ENCODE measurements at places on chromosomes 3 and 15. TPM values are rescaled to one million over a fixed set of nuclear protein-coding genes. Genes with fewer than 3 reads are reported as not detected.
A peak's percentile ranks its signal among the peaks of the same experiment; 100 is the strongest.

The REC114 gene
- total RNA-seq, result not detected

- no peak for DNase-seq
These were observed 106.3 kb upstream of the ANKRD28 start for GRCh38 chr3:15903759-15904720.

The EFHB gene
- 0.72 TPM for total RNA-seq

DNA sequence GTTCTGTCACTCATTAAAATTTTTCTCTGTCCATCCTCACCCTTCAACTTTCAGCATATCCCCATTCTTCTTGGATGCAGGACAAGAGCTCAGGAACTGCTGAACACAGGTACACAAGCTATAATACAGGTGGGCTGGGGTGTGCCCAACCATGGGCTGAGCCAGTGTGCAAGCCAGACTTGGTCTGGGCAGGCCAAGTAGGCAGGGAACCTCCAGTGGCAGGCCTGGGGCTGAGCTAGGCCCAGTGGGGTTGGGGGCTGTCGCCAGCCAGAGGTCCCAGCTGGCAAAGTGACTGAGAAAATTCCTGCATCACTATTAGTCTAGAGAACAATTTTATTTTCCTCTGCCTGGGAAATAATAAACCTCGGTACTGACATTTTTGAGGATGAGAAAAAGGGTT, 202.9 kb downstream of the LRRC3B start:
- no peak for DNase-seq

- DNase-seq, result no peak
These were observed 94.2 kb downstream of the SLC9A9 start for GRCh38 chr3:143754090-143754489.

DNA sequence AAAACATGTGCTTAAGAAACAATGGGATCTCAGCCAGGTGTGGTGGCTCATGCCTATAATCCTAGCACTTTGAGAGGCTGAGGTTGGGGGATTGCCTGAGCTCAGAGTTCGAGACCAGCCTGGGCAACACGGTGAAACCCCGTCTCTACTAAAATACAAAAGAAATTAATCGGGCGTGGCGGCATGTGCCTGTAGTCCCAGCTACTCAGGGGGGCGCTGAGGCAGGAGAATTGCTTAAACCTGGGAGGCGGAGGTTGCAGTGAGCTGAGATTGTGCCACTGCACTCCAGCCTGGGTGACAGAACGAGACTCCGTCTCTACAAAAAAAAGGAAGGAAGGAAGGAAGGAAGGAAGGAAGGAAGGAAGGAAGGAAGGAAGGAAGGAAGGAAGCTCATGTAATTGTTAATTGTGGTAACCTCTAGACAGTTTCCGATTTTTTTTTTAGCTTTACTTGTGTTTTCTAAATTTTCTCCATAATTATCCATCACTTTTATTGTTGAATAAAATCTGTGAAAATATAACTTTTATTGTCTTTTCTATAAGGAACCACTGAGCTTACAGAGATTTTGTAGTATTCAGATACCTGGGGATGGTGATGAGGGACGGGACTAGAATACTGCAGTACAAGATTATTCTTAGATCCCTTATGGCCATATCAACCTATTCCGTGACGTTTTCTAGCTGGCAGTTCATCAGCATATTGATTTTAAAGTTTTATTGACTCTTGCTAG, 506.9 kb downstream of the NR2F2 start:
- no peak for DNase-seq

DNA sequence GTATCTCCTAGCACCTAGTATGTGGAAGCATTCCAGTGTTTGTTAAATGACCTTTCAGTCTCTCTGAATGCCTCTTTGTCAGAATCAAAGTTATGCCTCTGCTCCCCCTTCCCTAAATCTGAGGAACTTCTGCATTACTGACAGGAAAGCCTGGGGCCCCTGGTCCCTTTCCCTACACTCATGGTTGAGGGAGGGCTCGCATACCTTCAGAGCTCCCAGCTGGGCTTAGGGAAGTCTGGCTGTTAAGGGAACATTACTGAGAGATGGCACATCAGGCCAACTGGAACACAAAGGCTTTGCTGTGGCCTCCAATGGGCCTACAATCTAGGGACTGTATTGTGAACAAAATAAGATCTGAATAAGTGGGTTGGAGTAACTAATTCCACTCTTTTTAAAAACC, 10.3 kb downstream of the PKM start:
- DNase-seq, result no peak

GRCh38 chr15:62961134-62961533, 81.4 kb upstream of the TPM1 start:
- no peak for DNase-seq

DNA sequence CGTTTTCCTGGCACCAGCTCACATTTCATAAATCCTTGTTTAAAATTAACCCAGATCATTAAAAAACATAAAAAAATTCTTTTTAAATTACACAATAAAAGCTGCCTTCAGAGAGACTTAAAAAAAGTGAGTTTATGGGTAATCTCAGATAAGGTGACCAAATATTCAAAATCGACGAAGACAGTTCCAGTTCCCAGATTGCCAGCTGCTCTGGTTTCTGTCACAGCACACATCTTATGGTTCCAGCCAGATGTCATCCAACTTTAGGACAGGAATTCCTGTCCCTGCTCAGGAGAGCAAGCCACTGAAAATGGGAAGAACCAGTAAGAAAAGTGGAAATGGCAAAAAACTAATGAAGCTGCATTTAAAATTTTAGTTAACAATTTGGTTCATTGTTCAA, 15.8 kb upstream of the ZNF770 start:
- no peak for DNase-seq

GRCh38 chr3:159987291-159987711, 1.3 kb upstream of the IL12A start:
- no peak for DNase-seq

The PLXNA1 gene
- 15.9 TPM for total RNA-seq

The KCNAB1 gene
- total RNA-seq, result not detected

GRCh38 chr3:43512754-43513404, 108.9 kb downstream of the ANO10 start:
- DNase-seq, result no peak

GRCh38 chr3:5787861-5788488, 600.5 kb downstream of the EDEM1 start:
- DNase-seq, result no peak

DNA sequence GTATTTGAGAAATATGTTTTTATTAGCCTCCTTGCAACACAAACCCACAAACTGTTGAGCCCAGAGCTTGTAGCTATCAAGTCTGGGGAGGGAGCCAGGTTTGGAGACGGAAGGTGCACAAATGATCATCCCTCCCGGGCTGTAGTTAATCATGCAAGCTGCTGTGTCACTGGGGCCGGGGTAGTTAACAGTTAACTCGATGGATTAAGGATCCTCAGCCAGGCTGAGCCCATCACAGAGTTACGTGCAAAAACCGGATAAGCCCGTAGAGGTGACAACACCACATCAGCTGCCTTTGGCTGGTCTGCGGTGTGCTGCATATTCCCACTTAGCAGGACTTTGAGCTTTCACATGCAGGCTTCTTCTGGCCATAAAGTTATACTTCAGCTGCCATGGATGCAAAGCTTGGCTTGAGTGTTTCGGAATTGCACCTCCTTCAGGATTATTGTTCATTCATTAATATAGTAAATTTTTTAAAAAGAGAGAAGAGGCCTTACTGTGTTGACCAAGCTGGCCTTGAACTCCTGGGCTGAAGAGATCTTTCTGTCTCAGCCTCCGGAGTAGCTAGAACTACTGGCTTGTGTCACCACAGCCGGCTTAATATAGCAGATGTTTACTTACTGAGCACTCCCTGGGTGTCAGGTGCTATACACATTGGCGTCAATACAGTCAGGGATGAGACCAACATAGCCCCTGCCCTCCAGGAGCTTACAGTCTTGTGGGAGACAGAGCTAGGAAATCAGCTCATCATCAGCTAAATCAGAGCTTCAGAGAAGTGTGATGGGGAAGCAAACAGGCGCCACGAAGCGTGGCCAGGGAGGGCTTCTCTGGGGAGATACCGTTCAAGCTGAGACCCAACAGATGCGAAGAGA, 226.8 kb upstream of the BHLHE40 start:
- DNase-seq, result no peak

DNA sequence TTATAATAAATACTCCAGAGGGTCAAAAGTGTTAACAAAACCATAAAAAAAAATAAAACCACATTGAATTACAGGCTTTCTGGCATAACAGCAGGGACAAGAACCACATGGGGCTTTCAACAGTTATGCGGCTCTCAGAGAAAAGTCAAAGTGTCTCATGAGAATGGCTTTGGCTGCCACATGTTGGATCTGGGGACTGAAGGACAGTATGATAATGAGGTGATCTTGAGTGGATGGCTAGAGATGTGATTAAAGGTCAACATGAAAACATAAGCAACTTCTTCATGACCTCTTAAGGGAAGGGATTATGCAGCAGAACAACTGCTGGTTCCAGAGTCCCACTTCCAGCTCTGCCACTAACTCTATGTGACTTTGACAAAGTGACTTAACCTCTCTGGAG, 5.2 kb downstream of the RAB27A start:
- no peak for DNase-seq

DNA sequence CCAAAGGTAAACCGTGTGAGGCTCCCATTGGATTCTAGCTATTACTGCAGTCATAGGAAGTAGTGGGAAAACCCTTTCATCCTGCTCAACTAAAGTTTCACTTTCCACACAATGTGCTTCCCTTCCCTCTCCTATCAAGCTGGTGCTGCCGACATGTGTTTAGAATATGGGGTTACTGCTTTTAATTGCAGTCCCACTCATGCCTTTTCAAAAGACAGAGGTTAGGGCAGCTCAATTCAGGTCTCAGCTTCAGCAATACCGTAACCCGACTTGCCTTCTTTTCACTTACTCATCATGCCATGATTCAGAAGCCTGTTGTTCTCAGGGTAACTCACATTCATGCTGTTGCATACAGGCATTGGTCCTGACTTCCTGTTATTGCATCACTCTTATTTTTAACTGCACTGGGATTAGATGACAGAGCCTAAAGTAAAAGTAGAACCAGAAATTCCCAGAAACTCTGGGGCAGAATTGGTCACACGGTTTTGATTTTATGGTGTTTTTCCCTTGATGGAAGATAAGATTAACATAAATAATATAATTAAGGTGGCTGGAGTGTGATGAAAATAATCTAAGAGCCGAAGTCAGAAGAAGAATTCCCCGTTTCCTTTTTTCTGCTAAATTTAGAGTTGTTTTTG, 45.7 kb downstream of the C2CD4B start:
- DNase-seq, result peak; percentile 90

Measured in NCI-H460 (cell line).